ENCODE measurements at places on chromosomes 11 and 22.

DNA sequence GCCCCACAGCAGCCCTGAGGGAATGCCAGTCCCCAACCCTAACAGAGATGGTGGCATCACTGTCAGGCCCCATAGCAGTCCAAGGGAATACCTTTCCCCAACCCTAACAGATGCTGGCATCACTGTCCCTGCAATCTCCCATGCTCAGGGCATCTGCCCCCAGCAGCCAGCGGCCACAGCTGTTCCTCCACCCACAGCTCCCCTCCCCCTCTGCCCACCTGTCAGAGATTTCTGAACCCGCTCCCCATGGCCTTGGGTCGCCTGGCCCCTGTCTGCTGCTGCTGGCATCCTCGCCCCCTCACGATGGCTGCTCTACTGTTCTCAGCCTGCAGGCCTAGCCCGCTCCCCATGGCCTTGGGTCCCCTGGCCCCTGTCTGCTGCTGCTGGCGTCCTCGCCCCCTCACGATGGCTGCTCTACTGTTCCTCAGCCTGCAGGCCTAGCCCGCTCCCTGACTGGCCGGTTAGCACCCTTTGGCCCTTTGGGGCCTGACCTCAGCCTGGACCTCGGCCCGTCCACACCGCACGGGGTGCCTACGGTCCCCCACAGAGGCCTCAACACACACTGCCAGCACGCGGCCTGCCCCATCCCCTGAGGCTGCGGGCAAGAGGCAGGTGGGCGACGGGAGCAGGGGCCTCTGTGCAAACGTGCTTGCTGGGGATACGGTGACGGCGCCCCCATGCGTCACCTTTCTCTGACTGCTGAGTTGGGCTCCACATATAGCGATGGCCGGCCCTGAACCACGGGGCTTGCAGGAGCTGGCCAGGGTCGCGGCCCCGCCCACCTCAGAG, 20.7 kb downstream of the CHID1 start:
- DNase-seq, result no peak

- DNase-seq, result no peak
These were observed 20.8 kb downstream of the BBOX1 start for GRCh38 chr11:27061461-27061821.

GRCh38 chr11:93498641-93499040, 44.5 kb downstream of the SMCO4 start:
- no peak for DNase-seq

DNA sequence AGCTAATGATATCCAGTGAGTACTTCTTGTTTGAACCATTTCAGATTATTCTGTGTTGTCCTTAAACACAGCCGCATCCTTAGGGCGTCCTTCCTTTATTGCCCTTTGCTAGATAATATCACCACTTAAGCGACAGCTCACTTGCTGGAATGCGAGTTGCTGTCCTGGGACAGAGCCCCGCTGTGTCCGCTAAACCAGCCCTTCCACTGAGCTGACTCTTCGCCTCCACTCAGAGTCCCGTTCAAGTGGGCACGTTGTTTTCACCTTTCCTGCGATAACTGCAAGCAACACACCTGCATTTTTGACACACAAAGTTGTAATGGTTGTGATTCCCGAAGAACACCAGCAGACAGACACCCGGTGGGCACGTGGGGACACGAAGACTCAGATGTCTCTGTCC, 140.0 kb downstream of the TBC1D22A start:
- no peak for DNase-seq

DNA sequence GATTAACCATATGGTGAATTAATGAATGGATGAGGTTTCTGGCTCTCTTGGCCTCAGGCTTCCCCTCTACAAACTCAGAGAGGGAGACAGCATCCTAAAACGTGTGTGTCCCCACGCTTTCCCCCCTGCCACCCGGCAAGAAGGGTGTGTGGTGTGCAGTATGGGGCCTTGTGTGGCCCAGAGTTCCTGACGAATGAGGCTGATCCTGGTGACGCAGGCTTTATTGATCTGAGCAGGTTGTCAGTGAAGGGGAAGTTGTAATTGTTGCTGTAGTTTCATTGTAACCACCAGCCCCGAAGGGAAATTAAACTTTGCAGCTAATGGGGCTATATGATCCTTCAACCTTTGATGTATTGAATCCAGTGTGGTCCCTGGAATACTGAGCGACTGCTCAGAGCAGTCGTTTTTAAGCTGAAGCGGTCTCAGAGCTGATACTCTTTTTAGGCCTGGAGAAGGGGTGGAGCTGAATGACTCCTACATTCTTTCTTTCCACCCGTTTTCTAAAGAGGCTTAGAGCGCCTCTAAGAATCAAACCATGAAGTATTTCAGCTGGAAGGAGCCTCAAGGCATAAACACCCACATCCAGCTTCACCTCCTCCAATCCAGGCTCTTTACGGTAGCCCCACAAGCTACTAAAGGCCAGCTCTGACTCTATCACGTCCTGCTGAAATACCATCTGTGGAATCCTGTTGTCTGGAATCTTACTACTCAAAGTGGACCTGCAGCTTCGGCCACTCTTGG, 284.7 kb downstream of the MIAT start:
- no peak for DNase-seq

GRCh38 chr22:38088629-38089473, 4.9 kb upstream of the SLC16A8 start:
- no peak for DNase-seq

DNA sequence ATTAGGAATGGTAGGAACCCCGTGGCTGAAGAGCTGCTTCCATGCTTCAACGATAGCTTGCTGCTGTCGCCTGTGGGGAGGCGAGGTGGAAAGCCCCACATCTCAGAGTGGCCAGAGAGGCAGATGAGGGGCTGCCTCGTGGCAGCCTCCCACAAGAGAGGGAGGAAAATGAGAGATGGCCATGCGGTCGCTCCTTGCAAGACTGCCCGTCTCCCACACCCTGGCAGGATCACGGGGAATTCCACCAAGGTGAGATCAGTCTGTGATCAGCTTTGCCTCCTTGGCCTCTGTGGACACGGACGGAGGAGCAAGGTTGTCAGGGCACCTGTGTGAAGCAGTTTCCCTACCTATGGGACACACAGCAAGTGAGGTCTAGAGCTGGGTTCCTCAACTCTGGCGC, 3.0 kb downstream of the CRYBA4 start:
- no peak for DNase-seq

DNA sequence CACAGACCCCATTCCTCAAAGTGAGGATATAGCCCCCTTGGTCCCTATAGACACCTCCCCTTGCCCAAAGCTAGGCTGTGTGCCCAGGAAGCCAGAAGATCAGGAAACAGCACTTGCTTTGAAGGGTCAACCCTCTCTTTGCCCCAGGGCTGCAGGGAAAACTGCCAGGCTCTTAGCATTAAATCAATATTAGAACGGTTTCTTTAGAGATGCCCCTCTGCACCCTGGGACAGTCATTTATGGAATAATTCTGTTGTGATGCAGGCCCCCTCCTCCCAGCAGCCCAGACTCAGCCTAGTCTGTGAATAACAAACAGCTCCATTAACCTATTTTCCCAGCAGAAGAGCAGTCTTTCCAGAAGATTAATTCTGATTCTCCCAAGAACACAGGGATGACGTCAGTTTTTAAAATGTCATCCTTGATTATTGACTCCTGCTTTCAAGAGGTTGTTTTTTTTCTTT, 11.6 kb upstream of the CAPN5 start:
- DNase-seq, result no peak

DNA sequence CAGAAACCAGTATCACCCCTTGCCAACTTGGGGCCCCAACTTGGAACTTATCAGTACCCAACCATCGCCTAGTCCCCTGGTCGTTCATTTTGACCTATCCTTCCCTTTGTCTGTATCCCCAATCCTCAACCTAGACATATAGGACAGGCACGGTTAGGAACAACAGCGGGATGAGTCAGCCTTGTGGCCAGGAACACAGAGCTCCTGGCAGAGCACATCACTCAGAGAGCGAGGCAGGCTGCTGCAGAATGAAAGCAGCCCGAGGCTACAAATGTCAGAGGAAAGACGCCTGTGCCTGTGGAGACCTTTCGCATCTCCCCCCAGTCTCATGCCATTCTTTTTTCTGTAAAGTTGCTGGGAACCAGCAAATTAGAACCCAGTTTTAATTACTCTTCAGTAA, 14.6 kb downstream of the DKK3 start:
- DNase-seq, result no peak

Data from esophagus squamous epithelium (tissue), 5 donors.